ENCODE measurements at places on chromosomes 3 and 15.

- DNase-seq = peak; percentile 88
Measured at GRCh38 chr3:101512646-101513418, at the start of gene SENP7. SENP7 (minus strand) TSS chr3:101513212; CDS start chr3:101513130, 82 bp downstream.

GRCh38 chr3:20071175-20071574 lies 30.9 kb downstream of the KAT2B start:
- no peak for DNase-seq

DNA sequence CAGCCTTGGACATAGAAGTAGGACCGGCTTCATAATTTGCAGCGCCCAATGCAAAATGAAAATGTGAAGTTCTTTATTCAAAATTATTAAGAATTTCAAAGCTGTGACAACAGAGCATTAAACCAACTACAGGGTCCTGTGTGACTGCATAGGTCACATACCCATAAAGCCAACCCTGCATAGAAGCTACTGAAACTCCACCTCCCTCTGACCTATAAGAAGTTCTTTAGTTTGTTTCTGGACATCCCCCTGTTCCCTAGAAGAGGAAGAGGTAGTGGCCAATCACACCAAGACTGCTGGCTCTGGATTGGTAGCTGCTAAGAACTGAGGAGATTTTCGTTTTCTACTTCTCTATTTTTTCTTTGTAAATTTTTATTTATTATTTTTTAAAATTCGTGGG lies 9.0 kb upstream of the SELENOT start:
- no peak for DNase-seq

DNA sequence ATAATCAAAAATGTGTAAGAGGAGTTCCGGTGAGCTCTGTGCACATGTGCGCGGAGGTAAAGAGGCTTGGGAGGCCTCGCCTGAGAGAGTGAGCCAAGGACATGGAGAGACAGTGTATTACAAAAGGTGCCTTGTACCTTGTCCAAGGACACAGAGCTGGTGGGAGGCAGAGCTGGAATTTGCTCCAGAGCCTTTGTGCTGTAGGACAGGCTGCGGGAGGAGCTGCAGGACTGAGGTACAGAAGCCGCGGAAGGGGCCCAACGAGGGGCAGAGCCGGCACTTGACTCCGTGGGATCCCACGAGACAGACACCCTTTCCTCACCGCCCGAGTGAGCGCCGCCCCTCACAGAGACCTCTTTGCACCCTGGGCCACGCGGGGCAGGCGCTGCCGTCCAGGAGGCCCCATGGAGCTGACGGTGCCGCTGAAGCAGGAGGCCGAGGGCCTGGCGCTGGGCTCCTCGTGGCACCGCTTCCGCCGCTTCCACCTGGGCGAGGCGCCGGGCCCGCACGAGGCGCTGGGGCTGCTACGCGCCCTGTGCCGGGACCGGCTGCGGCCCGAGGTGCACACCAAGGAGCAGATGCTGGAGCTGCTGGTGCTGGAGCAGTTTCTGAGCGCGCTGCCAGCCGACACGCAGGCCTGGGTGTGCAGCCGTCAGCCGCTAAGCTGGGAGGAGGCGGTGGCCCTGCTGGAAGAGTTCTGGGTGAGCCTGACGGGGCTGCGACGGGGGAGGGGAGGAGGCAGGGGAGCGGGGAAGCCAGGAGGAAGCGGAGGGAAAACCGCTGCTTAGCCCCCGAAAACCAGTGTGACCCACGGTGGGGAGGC lies 68.7 kb downstream of the SLTM start:
- peak; percentile 29 for DNase-seq

GRCh38 chr3:42412526-42413155 lies 2.2 kb upstream of the LYZL4 start:
- DNase-seq = no peak

DNA sequence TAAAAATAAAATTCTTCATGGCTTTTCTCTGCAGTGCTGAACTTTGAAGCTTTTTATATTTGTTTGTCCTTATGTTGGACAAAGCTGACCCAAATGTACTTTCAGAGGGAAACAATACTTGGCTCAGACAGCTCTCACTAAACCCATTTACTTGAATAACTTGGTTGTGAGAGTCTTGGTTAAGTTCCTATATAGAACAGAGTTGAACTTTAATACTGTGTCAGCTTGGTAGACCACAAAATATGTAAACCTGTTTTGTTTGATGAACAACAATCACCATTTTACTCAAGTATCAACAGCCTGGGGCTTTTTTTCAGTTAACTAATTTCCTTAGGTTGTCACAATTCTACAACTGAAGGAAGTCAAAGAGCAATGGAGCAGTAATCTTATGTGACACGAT lies 211.9 kb downstream of the CADM2 start:
- no peak for DNase-seq

- DNase-seq = peak; percentile 87
Measured at GRCh38 chr15:55823191-55823670, 80.3 kb upstream of the PRTG start.

DNA sequence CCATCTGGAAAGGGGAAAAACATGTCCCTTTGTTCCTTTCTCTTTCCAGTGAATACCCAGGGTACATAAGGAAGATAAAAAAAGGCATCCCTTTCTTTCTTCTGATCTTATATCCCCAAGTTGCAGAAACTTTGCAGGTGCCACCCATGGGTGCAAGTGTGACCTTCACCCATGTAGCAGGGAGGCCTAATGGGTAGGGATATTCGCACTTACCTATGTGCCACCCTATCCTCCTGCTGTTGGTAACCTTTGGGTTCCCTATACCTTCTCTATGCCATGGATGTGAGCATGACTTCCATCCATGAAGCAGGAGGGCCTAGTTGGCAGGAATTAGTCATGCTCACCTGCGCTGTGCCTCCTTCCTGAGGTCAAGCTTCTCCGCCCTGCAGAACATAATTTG lies 59.2 kb upstream of the C15orf39 start:
- DNase-seq = no peak

- peak; percentile 98 for DNase-seq
Measured at GRCh38 chr15:63089260-63090043, 32.2 kb upstream of the LACTB start.

DNA sequence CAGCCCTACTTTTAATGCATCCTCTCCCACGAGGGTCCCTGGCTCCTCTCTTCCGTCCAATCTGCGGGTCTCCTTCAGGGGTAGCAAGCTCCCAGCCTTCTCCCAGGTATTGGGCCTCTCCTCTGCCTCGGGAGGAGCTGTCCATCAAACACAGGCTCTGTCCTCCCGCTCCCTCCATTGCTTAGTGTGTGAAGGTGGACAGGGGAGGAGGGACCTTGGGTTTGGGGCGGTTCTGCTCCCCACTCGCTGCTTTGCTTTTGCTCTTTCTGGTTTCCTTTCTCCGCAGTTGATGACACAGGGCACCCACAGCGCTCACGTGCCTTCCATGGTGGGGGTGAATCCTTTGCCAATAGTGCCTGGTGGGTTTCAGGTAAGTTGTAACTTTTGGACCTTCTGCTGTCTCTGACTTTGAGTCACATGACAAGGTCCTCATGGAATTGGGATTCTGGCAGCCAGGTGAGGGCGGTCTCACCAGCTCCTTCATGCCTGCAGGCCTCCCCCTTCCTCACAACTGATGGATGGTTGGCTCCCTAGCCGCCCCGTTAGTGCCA lies 18.9 kb downstream of the MUC20 start:
- no peak for DNase-seq

GRCh38 chr3:190281308-190282051 lies 40.8 kb downstream of the CLDN1 start:
- peak; percentile 31 for DNase-seq

- DNase-seq = peak; percentile 2
Measured at GRCh38 chr15:91385311-91385710, 285.3 kb downstream of the SV2B start.

GRCh38 chr3:103624271-103624670 lies 1189.5 kb downstream of the ZPLD1 start:
- DNase-seq = no peak

GRCh38 chr3:49132437-49133225 lies at the start of gene LAMB2:
LAMB2 (minus strand) TSS chr3:49133050; CDS start chr3:49132867, 183 bp downstream.
- DNase-seq = peak; percentile 94

- DNase-seq = no peak
Measured at GRCh38 chr3:127824151-127824825, 2.0 kb upstream of the MGLL start.

- no peak for DNase-seq
Measured at GRCh38 chr15:65077291-65077980, 890 bp downstream of the KBTBD13 start.

DNA sequence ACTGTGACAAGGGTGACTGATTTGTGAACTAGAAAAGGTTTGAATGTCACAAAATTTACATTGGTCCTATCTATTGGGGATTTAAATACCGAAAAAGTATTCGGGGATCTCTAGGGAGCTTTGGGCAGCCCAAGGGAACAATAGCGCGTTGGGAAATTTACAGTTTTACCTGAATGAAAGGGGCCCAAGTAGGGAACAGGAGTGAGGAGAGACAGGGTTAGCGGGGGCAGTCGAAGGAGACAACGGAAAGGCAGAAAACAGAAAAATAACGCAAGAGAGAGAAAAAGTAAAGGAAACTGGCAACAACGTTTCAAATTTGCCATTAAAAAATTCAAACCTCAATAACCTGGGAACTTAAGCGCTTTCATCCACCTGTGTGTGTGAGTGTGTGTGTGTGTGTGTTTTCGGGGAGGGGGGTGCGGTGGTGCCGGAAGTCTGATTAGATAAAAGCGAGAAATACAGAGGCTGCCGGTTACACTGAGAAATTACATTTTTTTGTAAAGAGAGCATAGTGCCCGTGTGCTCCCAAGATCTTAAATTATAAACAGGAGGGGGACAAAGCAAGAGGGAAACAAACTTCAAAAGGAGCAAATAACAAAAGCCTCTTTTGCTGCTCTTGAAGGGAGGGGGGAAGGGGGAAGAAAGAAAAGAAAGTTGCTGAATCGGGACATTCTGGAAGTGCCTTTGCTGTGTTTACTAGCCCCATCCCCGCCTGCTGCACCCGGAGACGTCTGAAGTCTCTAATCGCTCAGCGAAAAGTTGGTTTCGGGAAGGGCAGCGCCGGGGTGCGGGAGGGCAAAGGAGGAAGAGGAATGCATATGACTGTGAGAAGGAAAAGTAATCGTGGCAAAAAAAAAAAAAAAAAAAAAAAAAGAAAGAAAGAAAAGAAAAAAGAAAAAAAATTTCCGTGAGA lies 721 bp upstream of the ZIC1 start:
- peak; percentile 62 for DNase-seq

GRCh38 chr3:13173186-13173585 lies 100.0 kb upstream of the IQSEC1 start:
- DNase-seq = no peak

GRCh38 chr3:106184540-106185457 lies 316.0 kb upstream of the CBLB start:
- DNase-seq = no peak

DNA sequence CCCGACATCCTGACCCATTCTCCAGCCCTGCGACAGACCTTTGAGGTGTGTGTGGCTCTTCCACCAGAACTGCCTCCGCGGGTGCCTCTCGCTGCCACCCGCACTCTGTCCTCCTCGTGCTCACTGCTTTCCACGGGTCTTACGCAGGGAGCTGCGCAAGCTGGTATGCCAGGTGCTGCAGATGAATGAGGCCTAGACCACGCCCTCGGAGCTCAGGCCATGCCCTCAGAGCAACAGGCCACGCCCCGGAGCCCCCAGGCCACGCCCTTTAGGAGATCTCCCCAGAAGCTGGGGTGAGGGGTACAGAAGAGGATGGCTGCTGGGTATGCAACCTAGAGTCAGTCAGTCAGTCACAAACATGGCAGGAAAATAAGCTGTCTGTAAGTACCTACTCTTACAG lies 300.3 kb downstream of the GABRG3 start:
- no peak for DNase-seq

- no peak for DNase-seq
Measured at GRCh38 chr3:172647080-172647479, 63.8 kb downstream of the NCEH1 start.

DNA sequence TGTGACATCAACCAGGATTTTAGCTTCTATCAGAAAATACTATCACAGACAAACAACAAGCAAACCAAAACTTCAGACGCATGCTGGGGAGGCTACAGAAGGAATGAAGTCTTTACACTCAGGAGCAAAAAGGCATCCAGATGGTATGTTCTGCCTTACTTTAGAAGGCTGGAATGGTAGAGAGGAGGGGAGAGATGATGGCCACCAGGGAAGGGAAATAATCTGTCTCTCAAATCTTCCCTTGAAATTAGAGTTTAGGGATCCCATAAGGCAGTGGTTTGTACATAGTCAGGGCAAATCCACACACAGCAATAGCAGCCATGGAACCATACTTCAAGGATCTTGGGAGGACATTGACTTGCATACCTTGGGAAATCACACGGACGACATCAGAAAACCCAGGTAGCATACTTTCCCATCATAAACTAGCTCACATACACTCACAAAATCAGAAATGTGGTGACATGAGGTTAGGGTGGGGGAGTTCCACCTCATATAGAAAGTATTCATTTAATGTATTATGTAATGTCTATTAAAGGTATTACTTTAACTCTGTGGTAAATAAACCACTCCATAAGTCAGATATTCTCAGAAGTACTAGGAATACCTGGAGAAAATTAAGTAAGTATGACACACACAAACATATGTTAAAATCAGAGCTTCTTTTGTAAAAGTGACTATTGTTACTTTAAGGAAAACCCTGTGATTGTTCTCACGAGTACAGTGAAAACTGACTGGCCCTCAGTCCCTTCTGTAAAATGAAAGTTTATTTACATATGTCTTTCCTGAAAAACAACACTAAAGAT lies 9.4 kb downstream of the BTLA start:
- DNase-seq = no peak

GRCh38 chr15:80157215-80157614 lies 4.4 kb downstream of the FAH start:
- no peak for DNase-seq

DNA sequence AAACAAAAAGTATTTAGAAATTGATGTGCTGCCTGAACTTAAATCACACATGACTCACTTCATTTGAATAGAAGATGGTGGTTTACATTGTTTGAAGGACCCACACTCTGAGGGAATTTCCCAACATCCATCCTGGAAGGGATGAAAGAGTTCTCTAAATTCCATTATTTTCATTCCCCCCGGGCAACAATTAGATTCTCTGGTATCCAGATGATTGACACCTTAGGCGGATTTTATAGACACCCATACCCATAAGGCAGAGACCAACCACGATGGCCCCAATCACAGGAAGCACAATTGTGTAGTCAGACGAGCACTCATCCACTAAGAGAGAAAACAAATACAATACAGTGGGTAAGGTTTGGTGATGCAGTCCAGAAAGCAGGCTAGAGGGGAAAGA lies 24.6 kb upstream of the MCCC1 start:
- peak; percentile 45 for DNase-seq

DNA sequence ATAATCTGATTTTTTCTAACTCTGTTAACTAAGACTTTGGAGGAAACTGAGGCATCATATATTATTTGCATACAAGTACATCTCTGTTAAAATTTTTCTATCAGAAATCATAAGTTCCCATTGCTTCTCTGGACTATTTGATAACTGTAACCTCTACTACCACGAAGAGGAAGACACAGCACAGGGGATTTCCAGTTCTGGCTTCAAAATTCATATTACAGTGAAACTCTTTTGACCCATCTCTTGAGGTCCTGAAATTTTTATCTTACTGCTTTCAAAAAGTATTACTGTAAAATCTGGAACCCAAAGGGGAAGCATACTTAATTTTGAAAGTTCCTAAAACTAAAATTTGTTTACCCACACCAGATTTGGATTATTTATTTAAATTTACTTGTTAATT lies 4.2 kb downstream of the PLSCR1 start:
- no peak for DNase-seq

- no peak for DNase-seq
Measured at GRCh38 chr15:84597296-84597695, 3.5 kb upstream of the ZSCAN2 start.

All from EH (cell line).